ENCODE measurements at places on chromosomes 12 and 14.

DNA sequence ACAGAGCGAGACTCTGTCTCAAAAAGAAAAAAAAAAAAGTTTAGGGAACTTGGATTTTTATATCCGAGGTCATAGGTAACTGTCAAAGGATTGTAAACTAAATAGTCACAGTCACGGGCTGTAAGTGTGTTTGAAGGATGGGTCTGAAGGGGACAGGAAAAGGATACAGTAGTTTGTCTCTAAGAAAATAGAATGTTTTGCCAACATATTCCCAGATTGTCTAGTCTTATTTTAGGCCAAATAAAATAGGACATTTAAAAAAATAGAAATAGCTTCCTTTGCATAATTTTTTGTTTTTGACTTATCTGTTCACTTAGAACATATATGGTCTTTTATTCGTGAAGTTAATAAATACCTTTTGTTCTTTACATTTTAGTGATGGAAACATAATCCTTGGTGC, 24.2 kb upstream of the REP15 start:
- no peak for DNase-seq

GRCh38 chr12:22981711-22982110, 356.7 kb downstream of the ETNK1 start:
- no peak for DNase-seq

DNA sequence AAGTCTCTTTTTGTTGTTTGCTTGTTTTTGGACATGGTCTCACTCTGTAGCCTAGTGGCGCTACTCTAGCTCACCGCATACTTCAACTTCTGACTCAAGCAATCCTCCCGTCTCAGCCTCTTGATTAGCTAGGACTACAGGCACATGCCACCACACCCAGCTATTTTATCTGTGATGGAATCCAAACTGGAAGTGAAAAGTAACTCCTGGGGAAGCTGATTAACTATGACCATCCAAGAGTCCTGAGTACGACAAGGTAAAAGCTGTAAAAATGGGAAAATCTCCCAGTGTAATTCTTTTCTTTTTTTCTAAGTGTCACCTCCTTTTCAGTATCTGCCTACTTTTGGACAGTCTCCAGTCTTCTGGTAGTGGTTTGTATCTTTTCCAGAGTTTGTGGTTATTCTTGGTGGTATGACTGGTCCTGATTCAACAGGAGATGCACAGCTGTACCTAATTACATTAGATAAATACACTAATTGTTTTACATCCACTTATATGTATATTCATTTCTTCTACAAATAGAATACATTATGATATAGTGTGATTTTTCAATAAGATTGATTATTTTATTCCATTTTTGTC, 97.8 kb downstream of the SLC6A15 start:
- no peak for DNase-seq

GRCh38 chr14:38129705-38130104, 78.0 kb upstream of the SSTR1 start:
- DNase-seq = no peak

DNA sequence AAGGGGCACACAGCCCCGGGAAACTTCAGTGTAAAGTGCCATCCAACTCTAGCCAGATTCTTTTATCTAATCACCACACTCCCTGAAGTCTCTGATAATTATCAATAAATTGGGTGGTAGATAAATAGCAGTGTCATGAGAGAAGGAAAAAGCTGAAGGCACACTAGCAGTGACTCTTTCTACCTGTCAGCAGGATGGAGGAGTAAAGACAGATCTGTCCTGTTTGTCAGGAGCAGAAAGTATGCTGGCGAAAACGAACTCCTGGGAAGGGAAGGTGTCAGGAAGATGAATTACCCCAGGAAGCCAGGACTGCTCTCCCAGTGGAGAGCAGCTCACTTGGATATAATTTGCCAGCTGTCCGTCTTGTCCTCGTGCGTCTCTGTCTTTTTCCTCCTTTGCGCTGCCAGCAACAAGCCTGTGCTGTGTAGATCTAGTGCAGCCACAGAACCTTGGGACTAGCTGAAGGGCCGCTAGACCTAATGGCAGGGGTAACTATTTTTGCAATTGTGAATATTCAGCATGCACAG, 981.9 kb downstream of the DIO2 start:
- DNase-seq = no peak

GRCh38 chr12:93639406-93639805, 37.8 kb upstream of the CRADD start:
- no peak for DNase-seq

DNA sequence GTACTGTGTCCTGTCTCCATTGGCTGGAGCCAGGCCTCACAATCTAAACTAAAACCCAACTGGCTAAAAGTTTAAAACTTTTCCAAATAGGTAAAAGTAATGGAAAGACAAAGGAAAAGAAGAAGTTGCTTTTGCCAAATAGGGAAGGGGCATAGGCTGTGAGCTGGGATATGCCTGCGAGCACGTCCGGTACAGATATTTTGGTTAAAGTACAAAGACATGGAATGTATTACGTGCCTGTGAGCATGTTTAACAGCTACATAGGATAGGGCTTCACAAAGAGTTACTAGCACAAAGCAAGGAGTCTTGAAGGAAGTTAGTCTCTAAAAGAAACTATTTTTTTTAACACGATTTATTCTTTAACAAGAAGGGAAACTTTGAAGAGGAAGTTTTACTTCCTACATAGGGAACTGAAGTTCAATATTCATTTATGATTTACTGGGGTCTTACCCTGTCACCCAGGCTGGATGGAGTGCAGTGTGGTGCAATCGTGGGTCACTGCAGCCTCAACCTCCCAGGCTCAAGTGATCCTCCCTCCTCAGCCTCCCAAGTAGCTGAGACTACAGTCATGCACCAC, 41.9 kb upstream of the INF2 start:
- DNase-seq = no peak
